ENCODE measurements at places on chromosomes 2 and 18.
A peak's percentile ranks its signal among the peaks of the same experiment; 100 is the strongest.

DNA sequence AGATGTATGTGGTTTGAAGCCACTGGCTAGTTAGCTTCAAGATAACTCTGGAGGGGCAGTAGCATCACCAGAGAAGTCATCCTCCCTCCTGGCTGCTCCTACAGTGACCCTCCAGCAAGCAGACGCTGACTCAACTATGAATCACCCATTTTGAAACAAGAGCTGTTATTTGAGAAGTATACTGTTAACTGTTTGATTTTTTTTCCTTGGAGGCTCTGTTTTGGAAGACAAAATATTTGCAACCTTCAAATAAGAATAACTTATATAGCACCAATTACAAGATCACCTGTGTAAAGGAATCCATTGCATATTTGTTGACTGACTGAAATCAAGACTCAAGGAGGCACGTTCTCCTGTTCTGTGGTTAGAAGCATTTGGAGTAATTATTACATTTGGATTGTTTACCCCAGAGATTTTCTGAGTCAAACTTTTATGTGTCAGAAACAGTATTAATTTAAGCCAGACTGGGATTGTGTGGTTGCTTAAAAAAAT is 313.8 kb downstream of the MTX2 start:
- H3K4me3 ChIP-seq: no peak overlapping the region
- H3K27me3 ChIP-seq: no peaks in the 10 kb centered on the region
- H3K4me1 ChIP-seq: no peaks in the 10 kb centered on the region
- no peak for DNase-seq
- no peaks in the 10 kb centered on the region for H3K36me3 ChIP-seq

- no peaks in the 10 kb centered on the region for H3K4me1 ChIP-seq
- no peak for DNase-seq
- no peaks in the 10 kb centered on the region for H3K36me3 ChIP-seq
Measured at GRCh38 chr2:208713066-208713745, 306.6 kb downstream of the PTH2R start.

DNA sequence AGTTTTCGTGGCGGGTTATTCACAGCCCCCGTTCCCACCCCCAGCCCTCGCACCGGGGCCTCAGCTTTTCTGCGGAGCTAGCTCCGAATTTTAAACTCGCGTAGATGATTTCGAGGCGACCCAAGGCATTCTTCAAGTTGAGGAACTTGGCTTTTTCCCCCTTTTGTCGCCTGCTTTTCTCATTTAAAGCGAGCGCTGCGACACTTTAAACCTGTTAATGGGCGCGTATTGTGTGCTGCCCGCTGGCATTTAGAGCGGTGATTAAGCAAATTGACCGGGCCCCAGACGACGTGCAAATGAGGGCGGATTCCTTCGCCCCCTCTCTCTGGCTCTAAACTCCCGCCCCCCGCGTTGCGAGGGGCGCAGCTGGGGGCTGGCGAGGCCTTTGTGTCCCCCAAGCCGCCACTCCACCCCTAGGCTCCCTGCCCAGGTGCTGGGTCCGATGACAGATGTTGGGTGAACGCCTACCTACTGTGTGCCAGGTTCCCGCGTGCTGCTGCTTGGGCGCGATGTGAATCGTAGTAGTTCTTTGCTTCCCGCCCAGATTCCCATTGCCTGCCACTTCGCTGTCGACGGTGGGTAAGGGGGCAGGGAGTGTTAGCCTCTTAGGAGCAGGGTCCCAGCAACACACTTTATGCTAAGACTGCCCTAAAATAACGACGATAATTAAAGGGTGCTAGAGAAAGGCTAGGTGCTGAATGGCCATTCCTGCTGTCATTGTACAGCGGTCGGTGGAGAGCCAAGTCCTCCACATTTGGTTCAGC is 1.9 kb downstream of the TCF7L1 start:
- H3K27ac ChIP-seq: no peak overlapping the region
- DNase-seq: no peak
- no peak overlapping the region for H3K4me3 ChIP-seq
- H3K27me3 ChIP-seq: peaks cover 7% of the 10 kb centered on the region
- H3K36me3 ChIP-seq: no peaks in the 10 kb centered on the region
- no peaks in the 10 kb centered on the region for H3K4me1 ChIP-seq

DNA sequence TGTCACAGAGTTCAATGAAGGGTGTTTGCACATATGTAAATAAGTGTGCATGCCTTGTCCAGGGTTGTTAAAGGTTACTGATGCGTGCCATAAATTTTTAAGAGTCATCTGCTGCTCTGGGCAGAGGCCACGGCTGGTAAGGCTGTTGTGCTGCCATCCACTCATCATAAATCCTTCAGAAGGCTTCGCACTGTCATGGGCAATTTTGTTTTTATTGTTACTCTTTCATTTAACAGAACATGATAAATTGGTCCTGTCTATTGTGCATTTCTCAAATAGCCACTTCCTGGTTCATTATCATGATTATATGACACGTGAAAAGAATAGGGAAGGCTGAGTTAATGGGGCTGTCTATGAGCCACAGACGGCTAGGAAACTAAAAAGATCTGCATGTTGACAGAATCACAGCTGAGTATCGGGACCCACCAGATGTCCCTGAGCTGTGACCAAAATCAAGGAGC is 634.3 kb upstream of the SOX11 start:
- no peaks in the 10 kb centered on the region for H3K4me1 ChIP-seq
- no peak overlapping the region for H3K4me3 ChIP-seq

DNA sequence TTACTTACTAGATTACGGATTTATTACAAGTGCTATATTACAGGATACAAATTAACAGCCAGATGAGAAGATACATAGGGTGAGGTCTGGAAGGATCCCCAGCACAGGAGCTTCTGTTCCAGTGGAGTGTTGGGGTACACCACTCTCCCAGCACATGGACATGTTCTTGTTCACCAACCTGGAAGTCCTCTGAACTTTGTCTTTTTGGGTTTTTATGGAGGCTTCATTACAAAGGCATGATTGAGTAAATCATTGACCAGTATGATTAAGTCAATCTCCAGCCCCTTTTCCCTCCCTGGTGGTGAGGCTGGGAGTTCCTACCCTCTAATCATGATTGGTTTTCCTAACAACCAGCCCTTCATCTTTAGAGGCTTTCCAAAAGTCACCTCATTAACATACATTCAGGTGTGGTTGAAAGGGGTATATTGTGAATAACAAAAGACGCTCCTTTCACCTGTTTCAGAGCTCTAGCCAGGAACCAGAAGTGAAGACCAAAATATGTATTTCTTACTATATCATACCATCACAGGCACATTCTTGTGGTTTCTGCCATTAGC is 38.3 kb downstream of the APLF start:
- H3K36me3 ChIP-seq: no peaks in the 10 kb centered on the region
- H3K27me3 ChIP-seq: no peaks in the 10 kb centered on the region
- no peak overlapping the region for H3K4me3 ChIP-seq
- H3K4me1 ChIP-seq: no peaks in the 10 kb centered on the region

DNA sequence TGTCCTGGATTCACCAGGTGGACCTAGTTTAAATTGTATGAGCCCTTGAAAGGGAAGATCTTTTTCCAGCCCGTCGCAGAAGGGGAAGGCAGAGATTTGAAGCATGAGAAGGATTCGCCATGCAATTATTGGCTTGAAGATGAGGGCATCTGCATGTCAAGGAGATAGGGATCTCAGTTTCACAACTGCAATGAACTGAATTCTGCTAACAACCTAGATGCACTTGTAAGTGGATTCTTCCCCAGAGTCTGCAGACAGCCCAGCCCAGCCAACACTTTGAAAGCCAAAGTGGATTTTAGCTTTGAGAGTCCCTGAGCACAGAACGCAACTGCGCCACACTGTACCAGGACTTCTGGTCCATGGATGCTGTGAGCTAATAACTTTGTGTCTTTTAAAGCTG is 286.0 kb downstream of the TSN start:
- H3K4me1 ChIP-seq: no peaks in the 10 kb centered on the region
- no peaks in the 10 kb centered on the region for H3K36me3 ChIP-seq
- no peak for DNase-seq
- H3K27ac ChIP-seq: no peak overlapping the region
- H3K27me3 ChIP-seq: no peaks in the 10 kb centered on the region
- no peak overlapping the region for H3K4me3 ChIP-seq

DNA sequence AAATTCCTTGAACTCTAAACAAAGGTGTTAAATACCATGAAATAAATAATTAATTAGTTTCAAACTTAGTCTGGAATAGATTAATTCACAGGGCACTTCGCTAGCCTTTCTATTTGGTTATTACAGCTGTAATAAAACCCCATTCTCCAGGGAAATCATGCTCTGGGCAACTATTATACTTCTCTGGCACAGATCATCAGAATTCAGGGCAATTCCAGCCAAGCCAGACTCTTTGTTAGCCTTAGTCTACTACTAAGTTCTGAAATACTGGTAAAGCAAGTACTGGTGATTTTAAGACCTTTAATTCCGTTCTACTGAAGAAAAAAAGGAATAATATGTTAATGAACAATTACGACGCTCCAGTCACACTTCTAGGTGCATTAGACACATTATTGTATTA is 123.4 kb upstream of the PDE1A start:
- H3K27ac ChIP-seq: no peak overlapping the region
- no peak for DNase-seq
- no peak overlapping the region for H3K4me3 ChIP-seq
- no peaks in the 10 kb centered on the region for H3K36me3 ChIP-seq
- H3K4me1 ChIP-seq: no peaks in the 10 kb centered on the region

GRCh38 chr18:79900610-79901570 is 50.6 kb downstream of the SLC66A2 start:
- no peak for DNase-seq
- H3K27me3 ChIP-seq: no peaks in the 10 kb centered on the region
- H3K36me3 ChIP-seq: peaks cover 44% of the 10 kb centered on the region
- no peaks in the 10 kb centered on the region for H3K4me1 ChIP-seq
- no peak overlapping the region for H3K27ac ChIP-seq

GRCh38 chr2:215521031-215521430 is 85.2 kb upstream of the FN1 start:
- no peak for DNase-seq
- H3K27ac ChIP-seq: no peak overlapping the region
- H3K27me3 ChIP-seq: no peaks in the 10 kb centered on the region

- DNase-seq: no peak
- H3K36me3 ChIP-seq: no peaks in the 10 kb centered on the region
- H3K27me3 ChIP-seq: no peaks in the 10 kb centered on the region
- no peak overlapping the region for H3K27ac ChIP-seq
- H3K4me1 ChIP-seq: no peaks in the 10 kb centered on the region
Measured at GRCh38 chr2:205427112-205427511, 255.2 kb upstream of the NRP2 start.

DNA sequence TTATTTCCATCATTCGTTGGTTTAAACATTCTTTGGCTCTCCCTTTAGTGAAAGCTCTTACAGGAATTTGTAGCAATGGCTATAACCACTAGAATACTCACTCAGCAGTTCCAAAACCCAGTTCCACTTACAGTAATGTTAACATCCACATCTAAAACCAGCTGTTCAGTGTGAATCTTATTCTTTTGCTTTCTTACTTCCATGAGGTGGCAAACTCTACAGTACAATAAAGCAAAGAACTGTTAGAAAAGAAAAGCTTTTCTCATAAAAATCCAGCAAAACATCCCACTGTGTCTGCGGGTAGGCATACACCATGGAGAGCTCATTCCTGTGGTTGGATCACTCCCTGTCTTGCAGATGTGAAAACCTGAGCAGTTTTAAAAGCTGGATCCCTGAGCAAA is 147.1 kb downstream of the ARHGAP28 start:
- H3K27ac ChIP-seq: no peak overlapping the region
- DNase-seq: no peak
- no peaks in the 10 kb centered on the region for H3K36me3 ChIP-seq
- no peak overlapping the region for H3K4me3 ChIP-seq
- no peaks in the 10 kb centered on the region for H3K4me1 ChIP-seq
- H3K27me3 ChIP-seq: no peaks in the 10 kb centered on the region

DNA sequence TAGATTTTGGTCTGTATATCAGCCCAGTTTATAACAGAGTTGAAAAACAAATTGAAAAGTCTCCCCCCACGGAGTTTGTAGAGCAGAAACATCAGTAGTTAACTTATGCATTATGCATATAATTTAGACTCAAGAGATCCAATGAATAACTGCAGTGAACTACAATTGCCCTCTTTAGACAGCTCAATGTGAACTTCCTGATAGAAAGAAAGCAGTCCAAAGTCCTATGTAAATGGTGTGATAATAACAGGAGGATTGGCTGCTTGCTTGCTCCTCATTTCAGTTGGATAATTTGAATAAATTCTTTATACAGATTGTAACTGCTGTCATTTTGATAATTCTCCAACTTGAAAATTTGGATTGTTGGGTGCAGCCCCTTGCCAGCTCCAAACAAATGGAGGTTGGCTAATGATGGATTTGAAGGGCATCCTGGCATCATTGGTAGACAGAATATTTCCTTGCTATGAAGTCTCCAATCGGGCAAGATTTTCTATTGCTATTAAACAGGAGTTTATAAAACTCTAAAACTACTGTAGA is 297.1 kb downstream of the ASXL3 start:
- no peaks in the 10 kb centered on the region for H3K4me1 ChIP-seq
- no peaks in the 10 kb centered on the region for H3K36me3 ChIP-seq
- H3K4me3 ChIP-seq: no peak overlapping the region
- no peaks in the 10 kb centered on the region for H3K27me3 ChIP-seq
- no peak for DNase-seq
- no peak overlapping the region for H3K27ac ChIP-seq

GRCh38 chr2:165911231-165911630 is 42.3 kb downstream of the TTC21B start:
- no peak for DNase-seq
- H3K27me3 ChIP-seq: no peaks in the 10 kb centered on the region
- peaks cover 51% of the 10 kb centered on the region for H3K36me3 ChIP-seq
- H3K27ac ChIP-seq: no peak overlapping the region
- no peaks in the 10 kb centered on the region for H3K4me1 ChIP-seq
- H3K4me3 ChIP-seq: no peak overlapping the region

GRCh38 chr18:79275992-79276391 is 119.7 kb upstream of the NFATC1 start:
- no peak overlapping the region for H3K4me3 ChIP-seq
- H3K27me3 ChIP-seq: no peaks in the 10 kb centered on the region

GRCh38 chr18:44887227-44887631 is 206.5 kb downstream of the SETBP1 start:
- H3K4me3 ChIP-seq: no peak overlapping the region
- no peaks in the 10 kb centered on the region for H3K36me3 ChIP-seq
- no peak overlapping the region for H3K27ac ChIP-seq

GRCh38 chr2:118168615-118169014 is 80.3 kb downstream of the INSIG2 start:
- H3K4me3 ChIP-seq: no peak overlapping the region
- H3K27ac ChIP-seq: no peak overlapping the region
- no peaks in the 10 kb centered on the region for H3K36me3 ChIP-seq
- no peak for DNase-seq
- no peaks in the 10 kb centered on the region for H3K4me1 ChIP-seq

GRCh38 chr2:99559075-99559662 is 69.4 kb upstream of the REV1 start:
- no peaks in the 10 kb centered on the region for H3K27me3 ChIP-seq
- no peak overlapping the region for H3K27ac ChIP-seq
- DNase-seq: peak; percentile 74

All from DND-41 (cell line).